ENCODE measurements at places on chromosomes 4 and X.

DNA sequence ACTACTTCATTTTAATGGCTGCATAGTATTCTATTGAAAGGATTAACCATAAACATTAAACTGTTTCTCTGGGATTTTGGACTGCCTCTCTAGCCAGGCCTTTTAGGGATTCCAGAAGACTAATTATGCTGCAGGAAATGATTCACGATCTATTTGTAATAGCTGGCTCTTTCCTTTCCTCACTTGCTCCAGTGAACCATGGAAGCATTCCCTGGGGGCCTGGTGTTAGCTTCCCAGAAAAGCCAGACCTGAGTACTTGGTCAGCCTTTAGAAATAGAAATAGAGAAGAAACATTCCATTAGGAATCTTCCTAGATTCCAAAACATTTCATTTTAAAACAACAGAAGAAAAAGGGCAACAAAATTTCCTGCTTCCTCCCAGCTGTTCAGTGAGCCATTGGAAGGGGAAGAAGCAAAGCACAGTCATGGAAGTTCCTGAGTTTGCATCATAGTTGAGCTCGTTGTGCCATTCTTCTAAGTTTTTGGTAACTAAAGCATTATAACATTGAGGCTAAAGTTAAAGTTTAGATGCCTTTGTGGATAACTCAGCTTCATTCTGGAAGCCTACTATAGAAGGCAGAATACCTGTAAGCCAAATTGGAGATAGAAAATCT, 83.5 kb downstream of the NPNT start:
- no peak for DNase-seq

DNA sequence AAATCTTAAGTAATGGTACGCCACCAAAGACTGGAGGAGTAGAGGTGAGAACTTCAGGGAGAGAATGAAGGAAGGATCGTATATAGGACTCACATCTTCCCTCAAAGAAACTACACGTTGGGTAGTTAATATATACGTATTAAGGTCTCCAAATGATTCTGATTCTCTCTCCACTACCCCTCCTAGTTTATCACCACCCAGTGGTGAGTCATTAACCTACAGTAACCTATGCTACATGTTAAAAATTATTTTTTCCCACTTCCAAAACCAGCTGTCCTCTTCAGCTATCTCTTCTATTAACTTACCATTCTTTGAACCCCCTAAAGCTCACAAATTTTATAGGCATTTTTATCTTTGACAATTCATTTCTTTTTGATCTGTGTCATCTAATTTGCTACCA, 69.7 kb downstream of the RPS6KA6 start:
- DNase-seq, result no peak

DNA sequence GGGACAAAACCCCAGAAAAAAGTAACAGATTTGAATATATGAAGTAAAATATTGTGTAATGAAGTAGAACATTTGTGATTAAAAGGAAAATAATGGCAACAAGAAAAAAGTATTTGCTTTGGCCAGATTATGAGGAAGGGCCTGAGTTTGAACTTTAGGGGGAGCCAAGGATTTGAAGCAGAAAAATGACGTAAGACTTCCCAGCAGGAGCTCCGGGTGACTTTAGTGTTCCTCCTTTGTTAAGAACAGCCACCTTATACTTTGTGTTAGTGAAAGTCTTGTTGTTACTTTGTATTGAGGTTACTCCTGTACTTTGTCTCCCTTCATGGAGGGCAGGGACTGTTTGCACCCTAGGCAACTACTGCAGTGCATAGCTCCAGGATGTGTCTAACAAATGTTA, 41.1 kb downstream of the DCUN1D4 start:
- DNase-seq, result no peak

GRCh38 chr4:39118034-39118658, 56.1 kb downstream of the KLHL5 start:
- DNase-seq, result no peak

DNA sequence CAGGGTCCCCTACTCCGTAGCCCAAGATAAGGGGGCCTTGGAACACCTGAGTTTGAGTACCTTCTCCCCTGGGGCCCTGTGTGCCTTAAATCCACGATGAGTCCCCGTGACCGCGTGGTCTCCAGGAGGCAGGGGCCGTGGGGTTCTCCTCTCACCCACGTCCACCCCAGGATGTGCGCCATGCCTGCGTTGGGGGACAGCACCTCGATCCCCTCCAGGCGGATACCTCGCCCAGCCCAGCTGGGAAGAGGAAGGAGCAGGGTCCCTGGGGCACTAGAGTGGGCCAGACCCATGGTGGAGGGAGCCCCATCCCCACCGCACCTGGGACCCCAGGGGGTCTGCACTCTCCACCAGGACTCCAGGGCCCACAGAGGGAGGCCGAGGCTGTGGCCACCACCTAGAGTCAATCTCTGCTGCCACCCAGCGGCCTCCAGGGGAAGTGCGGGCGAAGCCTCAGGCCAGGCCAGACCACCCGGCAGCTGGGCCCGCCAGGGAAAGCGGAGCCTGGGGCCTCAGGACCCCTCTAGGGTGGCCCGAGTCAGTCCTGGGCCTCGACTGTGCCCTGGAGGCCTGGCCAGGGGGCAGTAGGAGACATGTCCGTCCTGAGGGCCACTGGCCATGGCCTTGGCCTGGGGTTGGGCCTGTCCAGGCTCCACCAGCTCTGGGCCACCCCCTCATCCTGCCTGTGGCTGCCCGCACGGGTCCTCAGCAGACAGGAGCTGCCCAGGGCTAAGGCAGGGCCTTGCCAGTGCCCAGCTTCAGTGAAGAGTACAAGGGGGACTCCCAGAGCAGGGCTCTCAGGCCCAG, 55.0 kb downstream of the FAM53A start:
- no peak for DNase-seq

GRCh38 chr4:74724979-74725378, 69.3 kb downstream of the BTC start:
- no peak for DNase-seq

DNA sequence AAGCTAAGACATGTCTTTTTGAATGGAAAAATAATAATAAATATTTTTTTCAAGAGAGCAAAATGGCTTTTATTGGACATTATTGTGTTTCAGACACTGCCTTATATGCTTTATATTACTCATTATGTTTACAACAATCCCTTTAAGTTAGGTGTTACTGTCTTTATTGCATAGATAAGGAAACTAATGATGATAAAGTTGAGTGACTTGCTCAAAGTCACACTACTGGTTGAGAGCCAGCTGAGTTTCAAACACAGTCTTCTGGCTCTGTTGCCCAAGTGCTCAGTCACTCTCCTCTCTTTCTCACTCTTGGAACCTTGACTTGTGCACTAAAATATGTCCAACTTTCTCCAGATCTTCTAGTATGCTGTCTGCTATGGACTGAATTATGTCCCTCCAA, 71.5 kb upstream of the SLC39A8 start:
- DNase-seq, result no peak

- DNase-seq, result no peak
Measured at GRCh38 chr4:117783716-117784115, 250.6 kb upstream of the NDST3 start.

- DNase-seq, result no peak
Measured at GRCh38 chrX:22758807-22759481, 240.8 kb upstream of the DDX53 start.

GRCh38 chr4:74897386-74897785, 35.5 kb upstream of the PARM1 start:
- DNase-seq, result no peak

DNA sequence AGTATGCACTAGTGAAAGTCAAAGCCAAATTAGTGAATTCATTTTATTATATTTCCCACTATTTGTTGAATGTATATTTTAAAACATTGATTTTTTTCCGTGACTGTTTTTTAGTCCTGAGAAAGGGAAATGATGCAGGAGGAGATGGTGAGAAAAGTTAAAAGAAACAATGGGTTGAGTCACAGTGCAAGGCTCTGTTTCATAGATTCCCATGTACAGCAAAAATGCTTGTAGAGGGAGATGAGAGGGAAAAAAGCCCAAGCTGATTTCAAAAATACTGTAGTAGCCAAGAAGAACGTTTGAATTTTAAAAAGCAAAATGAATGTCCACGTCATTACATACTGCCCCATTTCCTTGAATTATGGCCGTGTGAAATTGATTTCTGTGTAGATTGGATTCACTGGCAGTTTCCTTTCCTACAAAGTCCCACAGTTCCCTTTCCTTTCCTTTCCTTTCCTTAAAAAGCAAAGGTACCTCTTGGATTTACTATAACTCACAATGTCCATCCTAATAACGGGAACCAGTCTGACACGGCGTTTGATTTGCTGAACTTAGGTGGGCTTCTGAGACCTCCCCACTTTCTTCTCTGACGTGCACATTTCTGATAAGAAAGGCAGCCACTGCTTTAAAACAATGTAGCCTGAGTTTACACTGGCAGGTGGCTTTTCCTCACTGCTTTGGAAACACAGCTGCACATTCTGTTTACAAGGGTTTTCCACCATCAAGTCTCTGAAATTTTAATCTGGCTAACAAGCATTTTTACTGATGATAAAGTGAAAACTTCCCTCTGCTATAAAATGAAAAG, 63.7 kb downstream of the SPCS3 start:
- DNase-seq, result no peak

DNA sequence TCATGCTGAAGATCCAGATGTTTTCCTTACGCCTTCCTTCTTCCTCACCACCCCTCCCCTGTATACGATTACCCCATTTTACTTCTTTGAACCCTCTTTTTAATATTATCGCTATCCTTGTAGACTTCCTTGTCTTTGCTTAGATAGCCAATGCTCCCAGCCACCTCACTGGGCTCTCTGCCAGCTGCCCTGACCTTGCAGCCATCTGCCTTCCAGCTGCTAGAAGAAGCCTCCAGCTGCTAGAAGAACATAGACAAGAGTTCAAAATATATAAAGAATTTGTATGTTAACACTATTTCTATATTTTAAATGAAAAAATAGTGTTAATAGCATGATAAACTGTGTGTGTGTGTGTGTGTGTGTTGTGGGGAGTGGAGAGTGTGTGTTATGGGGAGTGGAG, 374.7 kb downstream of the ANKRD50 start:
- no peak for DNase-seq

GRCh38 chr4:61294936-61295335, 94.8 kb downstream of the ADGRL3 start:
- no peak for DNase-seq

DNA sequence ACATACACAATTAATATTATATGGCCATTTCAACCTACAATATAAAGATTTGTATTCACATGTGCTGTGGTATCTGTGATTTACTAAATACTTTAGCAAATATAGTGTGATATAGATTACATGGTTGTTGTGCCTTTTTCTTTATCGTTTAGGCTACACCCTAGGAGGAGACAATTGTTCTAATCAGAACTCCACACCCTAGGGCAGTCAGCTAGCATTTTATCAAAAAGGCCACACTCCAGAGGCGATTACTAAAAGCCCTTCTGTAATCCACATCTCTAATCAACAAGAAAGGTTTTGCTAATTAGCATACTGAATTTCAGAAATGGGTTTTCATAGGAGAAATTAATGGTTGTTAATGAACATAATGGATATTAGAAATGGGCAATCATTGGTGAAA, 319.5 kb upstream of the NOCT start:
- DNase-seq, result no peak

- DNase-seq, result no peak
Measured at GRCh38 chr4:150305995-150306394, 227.8 kb downstream of the DCLK2 start.

DNA sequence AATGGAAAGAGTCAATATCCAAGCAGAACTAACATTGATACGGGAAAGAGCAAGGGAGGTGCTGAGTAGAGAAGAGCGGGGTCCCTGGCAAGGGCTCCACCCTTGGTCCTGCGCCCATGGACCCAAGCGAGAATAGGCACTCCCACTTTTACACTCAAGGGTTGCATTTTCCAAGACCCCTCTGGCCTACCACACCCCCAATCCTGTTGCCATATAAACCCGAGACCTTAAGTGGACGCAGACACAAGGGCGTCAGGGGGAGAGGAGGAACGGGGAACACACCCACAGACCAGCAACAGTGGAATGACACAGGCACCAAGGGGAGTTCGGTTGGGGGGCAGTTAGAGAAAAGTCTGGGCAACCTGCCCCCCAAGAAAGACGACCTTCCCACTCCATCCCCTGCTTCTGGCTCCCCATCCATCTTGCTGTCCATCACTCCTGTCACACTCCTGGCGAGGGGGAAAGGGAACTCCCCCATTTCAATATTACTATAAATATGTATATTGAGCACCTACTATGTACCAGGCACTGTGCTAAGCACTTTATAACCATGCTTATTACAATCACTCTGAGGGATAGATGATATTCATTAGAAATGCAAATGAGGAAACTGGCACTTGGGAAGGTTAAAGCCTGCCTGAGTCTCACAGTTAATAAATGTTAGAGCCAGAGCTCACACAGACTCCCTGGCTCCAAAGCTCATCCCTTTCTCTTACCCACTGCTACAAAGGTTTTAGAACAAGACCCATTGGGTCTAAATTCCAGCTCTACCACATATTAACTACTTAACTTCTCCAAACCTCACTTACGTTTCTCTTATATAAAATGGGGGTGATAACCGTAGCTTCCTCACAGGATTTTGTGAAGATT, 51.7 kb downstream of the SCD5 start:
- DNase-seq, result no peak

GRCh38 chr4:116387937-116388474, 697.4 kb downstream of the TRAM1L1 start:
- DNase-seq, result no peak

DNA sequence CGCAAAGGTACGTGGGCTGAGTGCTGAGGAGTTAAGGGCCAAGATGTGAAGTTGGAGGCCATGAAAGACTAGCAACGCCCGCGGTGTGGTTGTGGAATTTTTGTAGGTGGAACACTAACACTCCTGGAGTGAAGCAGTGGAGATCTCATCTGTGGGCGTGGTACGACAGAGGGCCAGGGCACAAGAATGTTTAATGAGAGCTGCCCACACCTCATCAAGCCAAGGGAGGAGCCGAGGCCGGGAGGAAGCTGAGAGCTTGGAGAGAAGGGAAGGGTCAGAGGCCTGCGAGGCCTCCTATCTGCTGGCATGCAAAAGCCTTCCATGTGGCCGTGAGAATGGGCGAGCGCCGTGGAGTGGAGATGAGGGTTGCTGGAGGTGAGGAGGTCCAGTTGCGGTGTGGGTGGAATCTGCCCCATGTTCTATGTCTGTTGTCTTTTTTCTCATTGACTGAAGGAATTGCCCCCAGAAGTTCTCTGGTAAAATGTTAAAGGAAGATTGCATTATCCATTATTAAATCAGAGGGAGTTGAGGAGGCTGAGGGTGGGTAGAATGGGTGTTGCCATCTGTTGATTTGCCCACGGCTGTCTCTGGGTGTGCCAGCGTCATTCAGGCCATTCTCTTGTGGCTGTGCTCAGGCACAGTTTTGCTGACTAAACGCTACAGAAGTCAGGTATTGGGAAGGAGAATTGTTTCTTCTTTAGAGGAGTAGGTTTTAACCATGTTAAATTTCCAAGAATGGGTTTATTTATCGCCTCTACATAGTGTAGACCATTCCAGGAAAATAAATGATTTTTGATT, 19.8 kb downstream of the SNX25 start:
- DNase-seq, result no peak

- DNase-seq, result no peak
Measured at GRCh38 chr4:159134429-159134828, 31.6 kb downstream of the RAPGEF2 start.

GRCh38 chr4:112448306-112449132, 67.5 kb downstream of the NEUROG2 start:
- DNase-seq, result no peak

GRCh38 chr4:124019749-124020549, 623.4 kb downstream of the SPRY1 start:
- DNase-seq, result no peak

- DNase-seq, result no peak
Measured at GRCh38 chr4:148101235-148101634, 341.0 kb downstream of the NR3C2 start.
